PC-9 (cell line): ENCODE measurements at places on chromosomes 16 and 17.

DNA sequence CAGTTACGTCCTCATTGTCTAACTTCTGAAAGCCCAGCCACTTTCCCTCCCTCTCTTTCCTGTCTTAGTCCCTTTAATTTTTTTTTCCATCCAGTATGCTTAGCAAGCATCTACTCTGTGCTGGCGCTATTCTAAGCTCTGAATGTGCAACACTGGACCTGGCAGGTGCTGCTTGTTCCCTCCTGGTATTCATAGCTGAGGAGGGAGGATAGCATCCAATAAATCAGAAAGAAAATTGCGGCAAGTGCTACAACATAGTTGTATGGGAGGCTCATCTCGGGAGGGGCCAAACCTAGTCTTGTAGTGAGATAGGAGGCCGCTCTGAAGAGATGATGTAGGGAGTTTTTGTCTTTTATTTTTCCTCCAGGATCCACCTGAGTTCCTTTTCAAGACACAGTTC is 457.3 kb upstream of the HSBP1 start:
- no peak overlapping the region for H3K27ac ChIP-seq
- no peaks in the 10 kb centered on the region for H3K4me1 ChIP-seq
- H3K4me3 ChIP-seq, result no peak overlapping the region
- H3K36me3 ChIP-seq, result no peaks in the 10 kb centered on the region
- no peak for DNase-seq
- H3K27me3 ChIP-seq, result peaks cover 14% of the 10 kb centered on the region; the same call in 1 of the 2 replicates

- peaks cover 64% of the 10 kb centered on the region for H3K27me3 ChIP-seq
- no peaks in the 10 kb centered on the region for H3K36me3 ChIP-seq
- no peak overlapping the region for H3K4me3 ChIP-seq
- DNase-seq, result no peak
- no peaks in the 10 kb centered on the region for H3K4me1 ChIP-seq
- H3K27ac ChIP-seq, result no peak overlapping the region
Observed at GRCh38 chr17:66850692-66851091, 15.8 kb downstream of the CACNG5 start.

- H3K27me3 ChIP-seq, result no peaks in the 10 kb centered on the region
- no peak overlapping the region for H3K27ac ChIP-seq
- DNase-seq, result no peak
- H3K4me1 ChIP-seq, result peaks cover 6% of the 10 kb centered on the region
Observed at GRCh38 chr17:20151174-20151573, 142.0 kb downstream of the SPECC1 start.

DNA sequence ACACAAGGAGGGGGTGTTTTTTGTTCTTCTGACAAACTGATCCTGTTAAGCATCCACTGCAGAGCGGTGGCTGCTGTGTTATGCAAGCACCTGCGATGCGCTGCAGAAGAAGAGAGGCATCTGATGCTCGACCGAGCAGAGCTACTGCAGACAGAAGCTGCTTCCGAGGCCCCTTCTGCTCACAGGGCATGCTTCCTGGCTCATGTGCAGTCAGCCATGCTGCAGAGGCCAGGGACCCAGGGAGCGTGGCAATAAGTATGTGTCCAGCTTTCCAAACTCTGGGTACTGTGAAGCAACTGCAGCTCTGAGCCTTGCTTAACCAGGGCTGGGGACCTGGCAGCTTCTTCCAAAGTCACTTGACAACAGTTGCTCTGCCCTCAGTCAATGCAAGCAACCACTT is 448.6 kb upstream of the RBFOX1 start:
- no peaks in the 10 kb centered on the region; the same call in 1 of the 2 replicates for H3K27me3 ChIP-seq
- no peak overlapping the region for H3K4me3 ChIP-seq
- no peaks in the 10 kb centered on the region for H3K4me1 ChIP-seq
- no peak overlapping the region for H3K27ac ChIP-seq
- no peak for DNase-seq
- no peaks in the 10 kb centered on the region for H3K36me3 ChIP-seq

DNA sequence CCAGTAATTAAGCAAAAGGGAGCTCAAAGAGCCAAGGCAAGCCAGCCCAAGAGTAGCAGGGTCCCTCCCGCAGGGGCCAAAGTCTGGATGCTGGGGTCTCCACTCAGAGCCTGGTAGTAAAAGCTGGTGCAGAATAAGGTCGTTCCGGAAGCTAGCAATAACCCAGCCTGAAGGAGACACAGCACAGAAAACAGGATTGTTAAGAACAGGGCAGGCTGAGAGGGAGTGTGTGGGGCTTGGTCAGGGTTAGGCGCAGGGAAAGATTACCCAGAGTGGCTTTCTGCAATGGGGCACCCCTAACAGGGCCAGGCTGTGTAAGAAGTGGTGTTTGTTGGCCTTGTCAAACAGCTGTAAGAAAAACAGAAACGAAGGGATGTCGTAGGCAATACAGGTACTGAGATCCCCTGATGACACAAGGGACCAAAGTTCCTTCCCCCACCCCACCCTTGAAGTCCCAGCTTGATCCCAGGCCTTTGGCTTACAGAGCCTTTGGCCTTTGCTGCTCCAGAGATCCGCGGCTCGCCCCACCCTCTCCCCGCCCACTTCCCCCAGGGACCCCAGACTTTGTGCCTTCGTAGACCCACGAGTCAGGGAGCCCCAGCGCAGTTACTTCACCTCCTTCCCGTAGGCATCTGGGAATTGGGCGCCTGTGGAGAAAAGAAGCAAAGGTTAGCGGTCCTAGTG is 712 bp downstream of the TMEM256 start:
- no peaks in the 10 kb centered on the region for H3K27me3 ChIP-seq
- peak overlapping the region; percentile 76 for H3K4me3 ChIP-seq
- H3K4me1 ChIP-seq, result peaks cover 15% of the 10 kb centered on the region
- 0 out of 2 replicates have a peak overlapping the region, but pooled peaks have one; percentile 12 for H3K27ac ChIP-seq
- H3K36me3 ChIP-seq, result no peaks in the 10 kb centered on the region

GRCh38 chr17:64343071-64343774 is 47.4 kb downstream of the PECAM1 start:
- H3K4me3 ChIP-seq, result no peak overlapping the region
- H3K27me3 ChIP-seq, result no peaks in the 10 kb centered on the region
- no peaks in the 10 kb centered on the region; the same call in none of the 2 replicates for H3K36me3 ChIP-seq
- peaks cover 41% of the 10 kb centered on the region for H3K4me1 ChIP-seq
- DNase-seq, result no peak

GRCh38 chr17:35345926-35346771 is 27.3 kb downstream of the SLFN11 start:
- H3K27me3 ChIP-seq, result peaks cover 22% of the 10 kb centered on the region
- no peak overlapping the region for H3K27ac ChIP-seq
- DNase-seq, result no peak
- H3K4me1 ChIP-seq, result no peaks in the 10 kb centered on the region

GRCh38 chr16:54875443-54875842 is 55.2 kb upstream of the IRX5 start:
- H3K36me3 ChIP-seq, result no peaks in the 10 kb centered on the region
- no peak overlapping the region for H3K27ac ChIP-seq
- no peaks in the 10 kb centered on the region for H3K4me1 ChIP-seq
- H3K4me3 ChIP-seq, result no peak overlapping the region
- H3K27me3 ChIP-seq, result no peaks in the 10 kb centered on the region
- DNase-seq, result no peak

GRCh38 chr17:50847566-50847965 is 12.2 kb downstream of the WFIKKN2 start:
- H3K36me3 ChIP-seq, result no peaks in the 10 kb centered on the region
- H3K4me3 ChIP-seq, result no peak overlapping the region
- H3K4me1 ChIP-seq, result peaks cover 29% of the 10 kb centered on the region
- peak; percentile 21 for DNase-seq

GRCh38 chr16:57133886-57134285 is 41.5 kb downstream of the CPNE2 start:
- no peak overlapping the region for H3K27ac ChIP-seq
- no peak overlapping the region for H3K4me3 ChIP-seq
- H3K27me3 ChIP-seq, result no peaks in the 10 kb centered on the region
- H3K36me3 ChIP-seq, result no peaks in the 10 kb centered on the region
- H3K4me1 ChIP-seq, result peaks cover 5% of the 10 kb centered on the region; the same call in 1 of the 2 replicates

DNA sequence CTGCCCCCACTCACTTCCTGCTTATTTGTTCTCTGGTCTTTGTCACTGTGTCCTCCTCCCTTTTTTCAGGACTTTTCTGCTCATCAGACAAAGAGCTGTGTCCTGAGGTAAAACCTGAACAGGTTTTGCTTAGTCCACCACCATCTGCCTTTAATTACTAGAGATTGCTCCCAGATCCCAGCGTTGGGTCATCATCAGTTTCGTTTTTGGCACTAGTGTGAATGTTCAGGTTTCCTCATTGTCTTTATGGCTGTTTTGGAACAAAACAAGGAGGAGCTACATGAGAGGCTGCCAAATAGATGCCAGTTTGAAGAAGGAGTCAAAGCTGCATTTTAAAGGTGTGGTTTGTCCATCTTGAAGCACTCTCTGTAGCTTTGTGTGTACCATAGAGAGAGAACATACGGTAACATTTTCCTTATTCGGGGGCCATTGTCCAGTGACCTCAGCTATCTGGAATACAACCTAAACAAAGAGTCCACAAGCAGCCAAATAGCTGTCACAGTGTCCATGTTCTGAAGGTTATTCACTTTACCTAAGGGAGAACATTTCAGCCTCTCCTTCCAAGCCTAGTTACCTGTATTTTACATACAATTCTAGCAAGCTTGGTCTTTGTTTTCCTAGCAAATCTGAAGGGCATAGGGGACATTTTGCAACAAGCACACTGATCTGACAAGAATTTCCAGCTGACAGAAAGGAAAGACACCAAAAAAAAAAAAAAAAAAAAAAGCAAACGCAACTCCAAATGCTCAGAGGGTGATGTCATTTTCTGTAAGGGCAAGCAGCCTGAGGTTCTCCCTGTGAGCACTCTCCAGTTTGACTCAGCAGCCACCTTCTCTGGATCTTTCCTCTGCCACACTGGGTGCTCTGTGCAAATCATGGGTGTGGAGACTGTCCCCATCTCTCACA is 196.1 kb downstream of the NTN1 start:
- H3K4me1 ChIP-seq, result peaks cover 11% of the 10 kb centered on the region
- H3K27ac ChIP-seq, result no peak overlapping the region
- no peaks in the 10 kb centered on the region for H3K27me3 ChIP-seq
- DNase-seq, result peak; percentile 73
- H3K36me3 ChIP-seq, result no peaks in the 10 kb centered on the region

DNA sequence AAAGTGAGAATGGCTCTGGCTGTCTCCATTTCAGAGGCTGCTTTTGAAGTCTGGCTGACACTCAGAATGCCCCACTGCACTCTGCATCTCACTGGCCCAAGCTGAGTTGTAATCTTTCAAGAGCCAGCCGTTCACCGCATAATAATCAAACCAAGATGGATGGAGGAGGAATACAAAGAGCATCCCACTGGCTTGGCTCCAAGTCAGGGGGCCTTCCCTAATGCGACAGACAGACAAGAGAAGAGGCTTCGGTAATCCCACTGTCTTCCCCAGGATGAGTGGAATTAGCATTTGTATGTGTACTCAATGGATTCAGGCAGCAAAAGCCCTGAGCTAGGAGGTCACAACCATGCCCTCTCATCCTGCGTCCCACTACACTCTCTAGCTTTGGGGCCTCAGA is 68.0 kb downstream of the CBLN1 start:
- no peak overlapping the region for H3K27ac ChIP-seq
- no peaks in the 10 kb centered on the region for H3K4me1 ChIP-seq
- H3K27me3 ChIP-seq, result peaks cover 14% of the 10 kb centered on the region
- no peaks in the 10 kb centered on the region for H3K36me3 ChIP-seq
- no peak overlapping the region for H3K4me3 ChIP-seq

GRCh38 chr17:81508639-81509206 is 3.9 kb downstream of the ACTG1 start:
- peaks cover 32% of the 10 kb centered on the region for H3K36me3 ChIP-seq
- H3K27ac ChIP-seq, result peak overlapping the region; percentile 48; the same call in 1 of the 2 replicates
- peaks cover 6% of the 10 kb centered on the region; the same call in 1 of the 2 replicates for H3K4me1 ChIP-seq
- H3K4me3 ChIP-seq, result peak overlapping the region; percentile 81; the same call in 1 of the 2 replicates
- H3K27me3 ChIP-seq, result no peaks in the 10 kb centered on the region

GRCh38 chr17:9209781-9210370 is 188.6 kb downstream of the NTN1 start:
- no peak overlapping the region for H3K4me3 ChIP-seq
- no peaks in the 10 kb centered on the region for H3K36me3 ChIP-seq
- H3K27me3 ChIP-seq, result no peaks in the 10 kb centered on the region
- no peaks in the 10 kb centered on the region for H3K4me1 ChIP-seq

GRCh38 chr17:62111562-62112171 is 46.6 kb upstream of the MED13 start:
- H3K4me1 ChIP-seq, result peaks cover 4% of the 10 kb centered on the region; the same call in 1 of the 2 replicates
- no peak for DNase-seq
- H3K27me3 ChIP-seq, result no peaks in the 10 kb centered on the region
- no peak overlapping the region for H3K27ac ChIP-seq
- H3K4me3 ChIP-seq, result no peak overlapping the region
- no peaks in the 10 kb centered on the region for H3K36me3 ChIP-seq

DNA sequence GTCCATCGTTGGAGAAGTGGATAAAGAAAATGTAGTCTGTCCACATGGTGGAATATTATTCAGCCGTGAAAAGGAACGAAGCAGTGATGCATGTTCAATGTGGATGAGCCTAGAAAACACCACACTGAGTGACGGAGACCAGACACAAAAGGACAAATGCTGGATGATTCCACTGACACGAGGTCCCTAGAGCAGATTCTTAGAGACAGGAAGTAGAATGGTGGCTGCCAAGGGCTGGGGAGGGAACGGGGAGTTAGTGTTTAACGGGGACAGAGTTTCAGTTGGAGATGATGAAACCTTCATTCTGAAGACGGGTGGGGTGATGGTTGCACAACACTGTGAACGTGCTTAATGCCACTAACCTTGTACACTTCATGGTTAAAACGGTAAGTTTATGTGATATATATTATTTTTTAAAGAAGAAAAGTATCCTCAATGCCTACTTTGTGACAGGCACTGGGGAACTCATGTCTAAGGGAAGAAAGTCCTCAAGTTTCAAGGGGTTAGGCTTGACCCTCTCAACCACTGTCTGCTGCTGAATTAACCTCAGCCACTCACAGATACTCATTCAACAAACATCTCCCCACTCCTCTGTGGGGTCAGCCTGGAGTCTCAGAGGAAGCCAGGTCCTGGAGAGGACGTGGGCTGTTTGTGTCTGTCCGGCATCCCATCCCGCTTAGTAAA is 17.6 kb downstream of the C16orf74 start:
- peak overlapping the region; percentile 24; the same call in 1 of the 2 replicates for H3K27ac ChIP-seq
- DNase-seq, result no peak
- H3K4me1 ChIP-seq, result peaks cover 9% of the 10 kb centered on the region; the same call in 1 of the 2 replicates
- no peak overlapping the region for H3K4me3 ChIP-seq
- H3K27me3 ChIP-seq, result no peaks in the 10 kb centered on the region
- no peaks in the 10 kb centered on the region for H3K36me3 ChIP-seq

DNA sequence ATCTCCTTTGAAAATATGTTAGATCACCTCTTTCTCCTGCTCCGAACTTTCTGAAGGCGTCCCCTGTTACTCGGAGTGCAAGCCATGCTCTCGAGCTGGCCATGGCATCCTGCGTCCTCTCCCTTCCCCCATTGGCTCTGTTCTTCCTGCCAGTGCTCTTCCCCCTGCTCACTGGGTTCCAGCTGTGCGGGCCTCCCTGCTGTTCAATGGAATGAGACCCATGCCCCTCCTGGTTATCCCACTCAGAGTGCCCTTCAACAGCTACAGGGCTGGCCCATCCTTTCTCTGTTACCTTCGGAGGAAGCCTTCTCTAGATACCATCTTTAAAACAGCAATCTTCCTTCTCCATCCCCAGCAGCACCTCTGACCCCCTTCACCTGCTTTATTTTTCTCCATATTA is 504.3 kb downstream of the MAF start:
- no peak overlapping the region for H3K27ac ChIP-seq
- no peak for DNase-seq

GRCh38 chr17:41421116-41421515 is 3.3 kb downstream of the KRT37 start:
- H3K27ac ChIP-seq, result no peak overlapping the region
- H3K4me3 ChIP-seq, result no peak overlapping the region
- no peak for DNase-seq
- no peaks in the 10 kb centered on the region for H3K36me3 ChIP-seq
- no peaks in the 10 kb centered on the region for H3K27me3 ChIP-seq
- H3K4me1 ChIP-seq, result peaks cover 57% of the 10 kb centered on the region

- no peaks in the 10 kb centered on the region for H3K36me3 ChIP-seq
- DNase-seq, result no peak
- no peaks in the 10 kb centered on the region for H3K27me3 ChIP-seq
- H3K27ac ChIP-seq, result no peak overlapping the region
- H3K4me1 ChIP-seq, result peaks cover 99% of the 10 kb centered on the region
Observed at GRCh38 chr17:40515011-40515410, 13.6 kb upstream of the TNS4 start.
